Thoracic aorta (tissue), 2 donors: ENCODE measurements at places on chromosomes 7 and 10.

GRCh38 chr7:137592232-137592896 is 248.8 kb upstream of the PTN start:
- DNase-seq: no peak

DNA sequence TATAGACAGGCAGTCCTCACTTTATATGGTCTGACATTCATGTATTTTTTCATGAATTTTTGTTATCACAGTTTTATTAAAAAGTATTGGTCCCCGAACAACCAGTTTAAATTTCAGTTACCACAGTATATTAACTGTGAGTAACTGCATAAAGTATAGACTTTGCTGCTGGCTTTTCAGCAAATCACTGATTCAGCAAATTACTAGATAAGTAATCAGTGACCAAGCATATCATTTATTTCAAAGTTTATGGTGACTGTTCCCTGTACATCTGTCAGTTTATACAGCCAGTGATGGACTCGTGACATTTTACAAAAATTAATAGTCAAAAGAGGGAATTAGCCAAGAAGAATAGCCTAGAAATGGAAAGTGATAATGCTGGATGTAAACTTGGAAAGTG is 266.7 kb upstream of the CHRM2 start:
- no peak for DNase-seq

DNA sequence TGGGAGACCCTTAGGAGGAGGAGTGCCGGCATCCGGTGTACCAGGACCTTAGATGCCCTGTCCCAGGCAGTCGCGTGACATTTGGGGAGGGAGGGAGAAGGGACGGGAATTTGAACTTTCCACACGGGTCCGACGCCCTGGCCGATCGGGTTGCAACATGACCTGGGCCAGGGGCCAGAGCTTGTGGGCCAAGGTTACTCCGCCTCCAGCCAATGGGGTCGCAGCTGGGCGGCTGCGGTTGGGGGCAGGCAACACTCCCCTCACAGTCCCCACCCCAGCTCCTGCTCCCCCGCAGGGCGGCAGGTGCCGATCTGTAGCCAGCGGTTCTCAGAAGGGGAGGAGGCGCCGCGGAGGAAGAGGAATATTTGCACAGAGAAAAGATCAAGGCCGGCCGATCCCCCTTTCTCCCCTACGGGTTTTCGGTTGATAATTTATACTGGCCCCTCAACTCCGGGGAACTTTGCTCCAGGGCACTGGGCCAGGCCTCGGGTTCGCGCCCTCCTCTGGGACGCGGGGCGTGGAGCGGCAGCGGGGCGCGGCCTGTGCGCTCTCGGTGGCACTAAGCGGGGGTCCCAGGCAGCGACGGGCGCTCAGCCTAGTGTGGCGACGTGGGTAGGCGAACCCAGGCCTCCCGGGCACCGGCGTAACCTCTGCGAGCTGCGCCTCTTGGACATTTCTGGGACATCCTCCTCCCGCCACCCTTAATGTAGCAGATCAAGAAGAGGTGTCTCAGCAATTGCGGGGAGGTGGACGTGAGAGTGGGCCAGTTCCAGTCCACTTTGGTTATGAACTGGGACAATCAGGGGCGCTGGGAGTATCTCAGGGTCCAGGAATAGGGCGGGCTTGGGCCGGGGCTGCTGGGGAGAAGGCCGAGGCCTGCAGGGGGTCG is 1.2 kb downstream of the MLXIPL start:
- no peak for DNase-seq

DNA sequence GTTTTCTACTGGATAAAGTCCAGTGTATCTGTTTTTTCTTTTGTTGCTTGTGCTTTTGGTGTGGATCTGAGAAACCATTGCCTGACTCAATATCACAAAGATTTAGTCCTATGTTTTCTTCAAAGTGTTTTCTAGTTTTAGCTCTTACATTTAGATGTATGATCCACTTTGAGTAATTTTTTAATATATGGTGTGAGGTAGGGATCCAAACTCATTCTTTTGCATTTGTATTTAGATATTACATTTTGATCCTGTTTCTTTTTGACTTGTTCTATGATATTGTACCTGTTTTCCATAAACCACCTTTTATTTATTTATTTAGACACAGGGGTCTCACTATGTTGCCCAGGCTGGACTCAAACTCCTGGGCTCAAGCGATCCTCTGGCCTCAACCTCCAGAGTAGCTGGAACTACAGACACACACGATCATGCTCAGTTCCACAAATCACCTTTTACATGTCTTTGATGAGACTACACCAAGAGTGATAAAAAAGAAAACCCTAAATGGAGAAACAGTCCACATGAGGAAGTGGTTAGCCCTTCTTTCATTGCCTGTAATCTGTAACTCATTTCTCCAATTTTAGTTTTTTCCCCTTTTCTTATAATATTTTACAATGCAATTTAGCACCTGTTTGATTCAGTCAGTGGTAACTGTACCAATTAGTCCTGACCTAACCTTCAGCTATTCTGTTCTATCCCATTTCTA is 86.0 kb downstream of the SLC37A3 start:
- no peak for DNase-seq

DNA sequence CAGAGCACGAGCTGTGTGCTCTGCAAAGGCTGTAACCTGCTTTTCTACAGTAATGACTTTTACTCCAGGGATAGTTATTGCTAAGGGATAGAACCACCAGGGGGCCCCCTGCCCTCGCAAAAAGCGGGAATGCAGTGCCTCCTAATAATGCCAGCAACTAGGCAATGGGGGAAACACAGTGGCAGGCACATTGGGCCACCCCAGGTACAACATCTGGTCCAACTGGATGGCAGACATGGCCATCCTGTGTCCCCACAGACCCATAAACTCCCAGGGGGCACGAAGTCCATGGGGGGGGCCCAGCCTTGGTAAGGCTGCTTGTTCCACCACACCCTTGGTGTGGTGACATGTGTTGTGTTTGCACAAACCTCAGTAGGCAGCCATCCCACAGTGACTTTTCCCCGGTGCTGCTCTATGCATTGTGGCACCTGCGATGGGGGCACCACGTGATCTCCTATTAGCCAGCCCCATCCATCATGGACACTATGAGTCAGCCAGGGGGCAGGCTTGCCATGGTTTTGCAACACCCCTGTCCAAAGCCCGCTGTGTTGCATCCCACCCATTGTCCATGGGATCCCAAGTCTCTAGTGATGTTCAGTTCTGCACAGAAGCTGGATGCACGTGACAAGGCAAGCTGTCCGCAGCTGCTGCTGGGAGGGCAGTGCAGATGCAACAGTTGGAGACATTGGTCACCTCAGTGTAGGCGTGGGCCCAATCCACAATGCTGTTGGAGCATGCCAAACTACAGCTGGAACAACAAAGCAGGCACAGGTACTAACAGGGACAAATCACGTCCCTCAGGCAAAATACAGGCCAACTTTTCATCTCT is 84.0 kb downstream of the ANLN start:
- DNase-seq: no peak
